ENCODE measurements at places on chromosomes 12 and 14.

DNA sequence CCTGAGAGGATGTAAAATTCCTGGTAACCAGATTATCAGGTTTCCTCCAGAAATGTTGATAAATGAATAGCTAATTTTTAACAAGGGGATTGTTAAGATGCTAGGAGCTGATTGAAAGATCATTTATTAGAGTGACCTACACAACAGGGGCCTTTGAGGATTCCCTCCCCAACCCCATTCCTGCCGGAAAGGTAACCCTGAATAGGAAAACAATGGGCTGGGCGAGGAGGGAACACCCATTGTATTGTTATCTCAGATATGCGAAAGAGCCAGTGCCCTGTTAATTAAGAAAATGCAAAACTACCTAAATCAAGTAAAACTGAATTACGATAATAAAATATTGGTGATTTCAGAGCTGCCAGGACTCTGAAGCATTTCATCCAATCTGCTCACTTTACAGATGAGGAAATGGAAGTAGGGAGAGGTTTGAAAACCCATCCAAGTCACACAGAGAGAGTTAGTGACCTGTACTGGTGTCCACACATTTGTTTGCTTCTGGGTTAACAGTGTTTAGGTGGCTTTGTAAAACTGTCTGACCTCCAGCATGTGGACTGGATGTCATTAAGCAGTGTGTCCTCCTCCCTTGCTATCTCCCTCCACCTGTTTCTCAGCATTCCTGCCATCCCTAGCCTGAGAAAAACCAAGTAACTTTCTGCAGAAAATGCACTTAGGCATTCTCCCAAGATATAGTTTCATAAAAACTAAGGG is 214.8 kb downstream of the TTC6 start:
- DNase-seq: no peak

DNA sequence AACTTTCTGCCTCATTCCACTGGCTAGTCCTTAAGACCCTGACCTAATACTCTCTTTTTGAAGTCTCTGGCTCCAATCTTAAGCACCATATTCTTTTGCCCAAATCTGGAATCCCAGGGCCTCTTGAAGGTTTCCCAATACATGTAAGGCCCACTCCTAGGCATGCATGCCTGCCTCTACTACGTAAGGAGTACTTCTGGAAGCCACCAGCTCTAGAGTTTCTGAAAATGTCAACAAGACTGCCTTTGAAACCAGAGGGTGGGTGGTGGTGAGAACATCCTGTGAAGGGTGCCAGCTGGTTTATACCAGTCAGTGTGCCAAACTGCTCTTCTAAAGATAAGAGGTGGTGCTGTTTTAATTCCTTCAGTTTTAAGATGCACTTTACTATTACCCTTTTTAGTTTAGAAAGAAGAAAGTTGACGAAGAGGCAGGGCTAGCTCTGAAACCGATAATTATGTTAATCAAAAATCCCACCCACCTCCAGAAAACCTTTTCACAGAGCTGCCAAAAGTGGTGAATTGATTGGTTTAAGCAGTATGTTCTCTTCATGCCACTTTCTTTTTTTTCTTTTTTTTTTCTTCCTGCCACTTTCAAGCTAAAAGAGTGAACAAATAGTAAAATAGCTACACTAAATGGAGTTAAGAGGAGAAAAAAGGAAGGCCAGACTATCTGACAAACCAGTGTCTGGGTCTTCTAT is 8.7 kb upstream of the WDR89 start:
- DNase-seq: peak; percentile 68

DNA sequence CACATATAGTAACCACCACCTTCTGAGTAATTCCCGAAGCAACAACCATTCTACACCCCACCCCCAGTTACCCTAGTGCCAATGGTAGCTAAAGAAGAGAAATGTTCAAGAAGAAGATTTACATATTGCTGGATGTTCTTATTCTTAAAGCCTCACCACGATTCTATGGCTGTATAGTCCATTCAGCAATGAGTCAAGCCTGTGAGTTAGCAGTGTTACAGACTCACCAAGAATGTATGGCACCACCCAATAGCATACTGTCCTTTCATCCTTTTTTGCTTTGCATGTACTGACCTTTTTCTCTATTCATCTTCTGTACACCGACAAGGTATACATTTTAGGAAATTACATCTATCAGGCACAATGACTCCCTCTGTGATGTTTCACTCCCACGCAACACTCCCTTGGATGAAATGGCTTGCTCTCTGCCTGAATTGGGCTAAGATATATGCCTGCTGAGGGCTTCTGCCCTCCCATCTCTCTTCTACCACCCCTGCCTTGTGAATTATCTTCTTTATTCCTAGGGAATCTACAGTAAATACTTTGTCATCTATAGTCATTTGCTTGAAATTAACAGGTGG is 945.8 kb downstream of the DIO2 start:
- no peak for DNase-seq

DNA sequence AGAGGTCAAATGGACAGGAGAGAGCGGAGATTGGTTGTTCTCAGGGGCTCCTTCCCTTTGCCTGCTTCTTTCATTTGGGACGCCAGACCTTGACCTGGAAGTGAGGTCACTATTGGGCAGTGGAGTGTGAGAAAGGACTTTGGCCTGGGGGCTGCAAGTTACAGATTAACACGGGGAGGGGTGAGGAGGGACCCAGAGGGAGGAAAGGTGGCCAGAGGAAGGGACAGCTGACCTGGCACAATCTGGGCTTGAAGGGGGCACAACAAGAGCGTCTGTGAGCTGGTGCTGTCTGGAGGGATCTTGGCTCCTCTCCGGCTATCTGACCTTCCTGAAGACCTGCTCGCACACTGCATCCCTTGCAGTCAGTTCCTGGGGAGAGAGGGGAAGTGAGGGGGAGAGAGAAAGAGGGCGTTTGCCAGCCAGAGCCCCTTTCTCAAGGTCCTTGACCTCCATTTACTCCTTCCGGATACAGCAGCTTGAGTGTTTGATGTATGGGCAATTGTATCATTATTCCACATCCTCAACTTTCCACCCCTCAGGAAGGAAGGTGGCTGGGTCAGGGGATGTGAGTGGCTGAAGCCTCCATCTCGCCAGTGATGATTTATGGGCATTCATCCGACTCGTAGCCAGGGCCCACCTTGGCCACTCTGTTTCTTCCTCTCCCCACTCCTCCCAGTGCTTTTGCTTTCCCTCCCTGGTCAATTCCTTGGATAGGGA is 4.7 kb downstream of the RBP5 start:
- no peak for DNase-seq

GRCh38 chr14:104477666-104478380 is 101.7 kb upstream of the C14orf180 start:
- DNase-seq: no peak

- no peak for DNase-seq
Measured at GRCh38 chr12:132024758-132025157, 75.0 kb downstream of the EP400 start.

DNA sequence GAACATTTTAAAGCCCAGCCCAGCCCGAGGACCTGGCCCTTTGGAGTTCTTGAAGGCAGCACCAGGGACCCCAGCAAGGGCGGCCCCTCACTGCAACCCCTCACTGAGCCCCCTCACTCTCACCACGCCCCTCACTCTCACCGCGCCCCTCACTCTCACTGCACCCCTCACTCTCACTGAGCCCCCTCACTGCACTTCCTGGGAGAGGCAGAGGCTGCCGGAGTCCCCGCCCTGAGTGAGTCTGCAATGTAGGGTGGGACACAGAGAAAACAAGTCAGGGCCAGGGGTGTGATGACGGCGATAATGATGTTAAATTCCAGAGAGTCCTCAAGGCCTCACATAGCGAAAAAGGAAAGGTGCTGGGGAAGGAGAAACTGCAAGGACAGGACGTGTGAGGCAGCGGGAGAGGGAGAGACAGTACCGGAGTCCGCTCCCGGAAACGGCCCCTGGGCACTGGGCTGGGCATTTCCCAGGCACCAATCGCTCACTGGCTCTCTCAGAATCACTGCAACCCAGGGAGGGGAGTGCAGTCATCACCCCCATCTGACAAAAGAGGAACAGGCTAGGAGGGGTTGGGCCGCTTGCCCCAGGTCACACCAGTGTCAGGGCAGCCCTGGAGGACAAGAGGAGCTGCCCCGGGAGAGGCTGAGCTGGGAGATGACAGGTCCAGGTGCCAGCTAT is 24.9 kb downstream of the CCDC88C start:
- no peak for DNase-seq

Data from body of pancreas (tissue), 4 donors.